Stimulated activated CD4-positive, alpha-beta T cell treated with anti-CD3 and anti-CD28 coated beads, Interleukin-12 subunit alpha, Interleukin-12 subunit beta, amount 100 ng/mL, for 24 hours (primary cell): ENCODE measurements at places on chromosomes 16 and 17.

DNA sequence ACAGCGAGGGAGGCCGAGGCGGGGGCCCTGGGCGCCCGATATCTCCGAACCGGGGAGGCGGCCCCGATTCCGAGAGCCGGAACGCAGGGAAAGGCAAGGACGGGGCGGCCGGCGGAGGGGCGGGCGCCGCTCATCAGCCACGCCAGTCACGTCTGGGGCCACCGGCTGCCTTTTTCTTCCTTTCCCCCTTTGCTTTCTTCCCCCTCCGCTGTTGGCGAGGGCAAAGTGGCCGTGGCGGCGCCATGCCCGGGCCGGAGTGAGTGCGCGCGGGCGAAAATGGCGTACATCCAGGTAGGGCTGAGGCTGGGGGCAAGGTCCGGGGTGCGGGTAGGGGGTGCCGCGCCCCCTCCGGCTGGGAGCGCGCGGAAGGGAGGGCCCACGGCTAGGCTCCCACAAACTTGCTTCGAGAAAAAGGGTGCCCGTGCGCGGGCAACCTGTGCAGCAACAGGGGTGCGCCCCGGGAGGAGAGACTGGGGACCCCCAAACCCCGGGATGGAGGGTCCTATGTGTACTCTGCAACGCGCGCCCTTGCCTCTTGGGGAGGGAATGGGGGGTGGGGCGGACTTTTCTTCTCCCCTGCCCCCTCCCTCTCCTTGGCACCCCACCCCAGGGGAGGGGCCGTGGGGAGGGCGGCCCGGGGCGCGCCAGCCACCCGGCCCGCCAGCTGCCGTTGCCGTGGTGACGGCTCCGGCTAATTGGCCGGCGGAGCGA is 486 bp downstream of the SYT17 start:
- DNase-seq: no peak

DNA sequence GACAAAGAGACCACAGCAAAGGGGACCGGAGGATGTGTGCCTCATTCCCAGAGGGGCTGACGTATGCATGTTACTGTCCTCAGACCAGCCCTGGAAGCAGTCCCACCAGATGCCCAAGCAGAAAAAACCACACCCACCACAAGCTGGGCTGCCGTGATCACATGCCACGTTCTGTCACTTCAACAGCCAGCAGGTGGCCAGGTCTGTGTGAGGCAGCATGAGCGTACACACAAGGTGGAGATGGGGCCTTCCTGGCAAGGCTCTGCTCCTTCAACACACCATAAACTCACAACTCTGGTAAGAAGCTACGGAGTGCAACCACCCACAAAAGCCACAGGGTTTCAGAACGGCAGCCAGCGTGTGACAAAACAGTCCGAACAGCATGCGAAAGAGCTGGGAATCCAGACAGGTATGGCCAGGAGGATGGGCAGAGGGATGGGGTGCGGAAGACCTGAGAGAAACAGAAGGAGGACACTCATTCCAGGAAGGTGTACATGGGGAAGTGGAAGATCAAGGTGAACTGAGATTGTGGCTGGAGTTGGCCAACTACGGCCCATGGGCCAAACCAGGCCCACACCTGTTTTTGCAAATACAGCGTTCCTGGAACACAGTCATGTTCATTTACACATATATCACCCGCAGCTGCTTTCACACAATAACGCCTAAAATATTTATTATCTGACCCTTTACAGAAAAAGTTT is 27.9 kb downstream of the MBTPS1 start:
- DNase-seq: peak; percentile 35

- no peak for DNase-seq
Measured at GRCh38 chr16:4790261-4790660, 2.1 kb upstream of the SEPTIN12 start.

DNA sequence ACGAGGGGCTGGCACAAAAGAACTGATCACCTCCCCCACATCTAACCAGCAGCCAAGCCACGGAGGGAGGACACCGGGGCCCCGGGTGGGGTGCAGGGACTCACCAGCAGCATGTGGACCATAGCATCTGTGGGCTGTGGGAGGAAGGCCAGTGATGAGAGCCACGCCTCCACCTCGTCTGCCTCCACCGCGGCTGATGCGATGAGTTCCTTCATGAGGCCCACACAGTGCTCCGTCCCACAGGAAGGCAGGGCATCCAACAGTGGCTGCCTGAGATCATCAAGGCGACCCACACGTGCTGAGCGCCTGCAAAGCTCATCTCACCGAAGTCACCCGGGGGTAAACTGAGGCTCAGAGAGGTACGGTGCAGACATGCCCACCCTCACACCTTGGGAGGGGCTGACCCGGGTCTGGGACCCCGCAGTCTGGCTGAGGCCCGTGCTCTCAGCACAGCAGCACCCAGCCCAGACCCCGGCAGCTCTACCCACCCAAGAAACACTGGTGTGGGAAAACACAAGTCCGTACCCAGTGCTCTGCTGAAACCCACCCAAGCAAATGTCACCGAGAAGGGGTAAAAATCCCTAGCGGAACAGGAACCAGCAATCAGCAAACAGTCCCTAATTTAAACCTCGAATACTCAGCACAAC is 85.9 kb downstream of the LITAF start:
- DNase-seq: no peak

DNA sequence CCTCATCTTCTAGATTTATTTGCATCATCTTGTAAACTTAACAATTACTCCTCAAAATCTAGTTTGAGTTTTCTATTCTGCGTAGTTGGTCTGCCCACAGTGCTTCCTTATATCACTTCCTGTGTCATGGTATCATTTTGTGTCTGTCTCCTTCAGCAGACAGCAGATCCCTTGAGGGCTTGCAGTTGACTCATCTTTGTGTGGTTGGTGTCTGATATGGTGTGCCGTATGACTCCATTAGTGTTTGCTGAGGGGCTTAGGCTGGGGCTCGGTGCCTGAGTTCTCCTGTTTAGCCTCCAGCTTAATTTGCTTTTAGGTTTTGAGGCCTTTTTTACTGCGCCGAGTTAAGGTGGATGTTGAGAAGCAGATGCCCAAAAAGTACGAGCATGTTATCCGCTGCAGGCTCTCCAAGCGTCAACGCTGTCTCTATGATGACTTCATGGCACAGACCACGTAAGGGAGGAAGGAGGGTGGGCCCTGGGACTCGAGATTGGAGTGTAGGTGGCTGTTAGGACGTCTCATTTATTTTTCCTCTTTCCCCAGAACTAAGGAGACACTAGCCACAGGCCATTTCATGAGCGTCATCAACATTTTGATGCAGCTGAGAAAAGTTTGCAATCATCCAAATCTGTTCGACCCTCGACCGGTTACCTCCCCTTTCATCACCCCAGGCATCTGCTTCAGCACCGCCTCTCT is 16.9 kb downstream of the SRCAP start:
- no peak for DNase-seq

GRCh38 chr17:2071455-2072281 is 16.8 kb downstream of the HIC1 start:
- no peak for DNase-seq

DNA sequence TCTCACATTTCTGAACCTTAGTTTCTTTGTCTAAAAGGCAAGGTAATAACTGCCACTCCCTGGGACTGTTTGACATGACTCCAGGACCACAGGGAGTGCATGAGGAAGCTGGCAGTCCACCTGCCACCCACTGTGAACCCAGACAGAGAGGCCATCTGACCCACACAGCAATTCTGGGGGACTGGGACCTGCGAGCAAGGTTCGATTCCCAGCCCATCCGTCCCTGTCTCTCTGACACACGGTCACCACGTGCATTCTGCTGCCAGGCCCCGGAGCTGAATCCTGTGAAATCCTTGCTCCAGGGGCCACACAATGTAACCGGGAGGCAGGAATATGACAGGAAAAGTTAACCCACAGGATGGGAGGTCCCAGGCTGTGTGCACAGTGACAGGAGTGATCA is 218.8 kb upstream of the FOXF1 start:
- DNase-seq: no peak

GRCh38 chr17:15048381-15048780 is 216.7 kb downstream of the PMP22 start:
- no peak for DNase-seq

- no peak for DNase-seq
Measured at GRCh38 chr17:35981908-35982330, 622 bp upstream of the CCL16 start.

DNA sequence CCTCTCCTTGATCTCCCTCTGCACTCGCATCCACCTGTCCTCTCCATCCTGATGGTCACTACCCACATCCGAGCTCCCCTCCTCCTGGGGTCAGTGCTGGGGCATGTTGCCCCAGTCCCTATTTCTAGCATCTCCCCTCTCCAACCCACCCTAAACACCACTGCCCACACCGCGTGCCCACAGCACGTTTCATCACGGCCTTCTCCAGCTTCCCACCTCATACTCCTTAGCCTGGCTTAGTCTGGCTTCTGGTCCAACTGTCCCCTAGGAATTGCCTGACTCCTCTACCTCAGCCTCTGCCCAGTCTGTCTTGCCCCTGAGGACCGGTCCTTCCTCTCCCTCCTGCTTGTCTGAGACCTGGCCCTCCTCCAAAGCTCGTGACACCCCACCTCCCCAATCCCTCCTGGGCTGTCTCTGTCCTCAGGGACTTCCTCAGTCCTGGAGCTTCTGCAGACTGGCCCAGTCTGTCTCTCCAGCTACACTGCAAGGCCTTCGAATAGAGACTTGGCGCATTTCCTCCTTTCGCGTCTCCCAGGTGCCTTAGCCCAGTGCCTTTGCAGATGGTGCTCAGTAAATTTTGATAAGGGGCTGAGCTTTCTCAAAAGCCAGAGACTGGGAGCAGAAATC is 4.9 kb downstream of the ALOX15 start:
- no peak for DNase-seq

GRCh38 chr16:55496509-55497145 is 12.2 kb upstream of the LPCAT2 start:
- no peak for DNase-seq

- no peak for DNase-seq
Measured at GRCh38 chr16:27243725-27244362, 24.7 kb downstream of the NSMCE1 start.

DNA sequence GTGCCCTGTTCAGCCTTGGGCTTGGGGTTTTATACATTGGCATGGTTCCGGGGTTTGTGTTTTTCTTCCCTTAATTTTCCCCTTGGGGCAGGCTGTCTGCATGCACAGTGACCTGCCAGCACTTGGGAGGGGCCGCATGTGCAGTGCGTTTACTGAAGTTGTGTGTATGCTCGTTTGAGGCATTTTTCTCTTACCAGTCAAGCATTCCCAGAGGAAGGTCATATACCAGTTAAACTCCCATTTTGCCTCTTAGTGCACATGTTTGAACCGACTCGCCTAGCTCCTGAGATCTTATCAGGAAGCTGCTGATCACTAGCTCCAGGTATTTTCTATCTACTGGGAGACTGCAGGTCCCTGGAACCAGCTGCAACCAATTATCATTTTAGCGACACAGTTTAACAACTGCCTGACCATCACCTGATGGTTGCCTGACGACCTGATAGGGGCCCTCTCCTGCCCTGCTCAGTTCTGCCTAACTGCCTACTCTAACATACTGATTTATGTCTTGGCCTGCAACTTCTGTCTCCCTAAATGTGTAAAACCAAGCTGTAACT is 51.4 kb downstream of the MFSD11 start:
- no peak for DNase-seq

- no peak for DNase-seq
Measured at GRCh38 chr16:2848933-2849725, 8.8 kb downstream of the PRSS22 start.

DNA sequence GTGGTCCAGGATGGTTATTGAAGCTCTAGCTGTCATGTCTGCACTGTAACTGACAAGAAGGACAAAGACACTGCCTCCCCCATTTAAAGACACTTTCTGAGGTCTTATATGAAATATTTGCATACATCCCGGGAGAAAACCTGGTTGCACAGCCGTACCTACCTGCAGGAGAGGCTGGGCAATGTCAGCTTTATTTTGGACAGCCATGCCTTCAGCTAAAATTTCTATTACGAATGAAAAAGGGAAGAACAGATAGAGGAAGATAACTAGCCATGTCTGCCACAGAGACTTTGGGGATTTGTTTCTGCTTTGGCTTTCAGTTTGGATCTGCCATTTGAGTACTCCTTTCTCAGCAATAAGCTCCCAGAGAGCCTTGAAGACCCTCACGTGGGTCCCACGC is 19.0 kb downstream of the SLC7A6 start:
- no peak for DNase-seq

DNA sequence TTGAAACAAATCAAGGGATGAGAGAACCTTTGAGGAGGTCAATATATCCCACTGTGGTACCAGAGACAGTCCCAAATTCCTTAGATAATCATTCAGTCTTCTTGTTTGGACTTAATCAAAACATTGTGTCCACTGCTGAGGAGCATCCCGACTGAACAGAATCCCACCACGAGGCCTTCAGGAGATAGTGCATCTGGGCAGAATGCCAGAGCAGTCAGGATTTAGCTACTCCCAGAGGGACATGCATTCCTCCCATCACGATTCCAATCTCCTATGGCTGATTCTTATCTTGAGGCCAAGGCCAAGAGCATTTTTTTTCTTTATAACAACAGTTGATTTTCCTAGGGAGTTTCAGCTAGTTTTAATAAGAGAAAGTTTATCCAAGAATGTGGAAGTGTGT is 87.4 kb upstream of the COX10 start:
- DNase-seq: no peak

- no peak for DNase-seq
Measured at GRCh38 chr17:69047368-69048263, 13.1 kb downstream of the ABCA9 start.

DNA sequence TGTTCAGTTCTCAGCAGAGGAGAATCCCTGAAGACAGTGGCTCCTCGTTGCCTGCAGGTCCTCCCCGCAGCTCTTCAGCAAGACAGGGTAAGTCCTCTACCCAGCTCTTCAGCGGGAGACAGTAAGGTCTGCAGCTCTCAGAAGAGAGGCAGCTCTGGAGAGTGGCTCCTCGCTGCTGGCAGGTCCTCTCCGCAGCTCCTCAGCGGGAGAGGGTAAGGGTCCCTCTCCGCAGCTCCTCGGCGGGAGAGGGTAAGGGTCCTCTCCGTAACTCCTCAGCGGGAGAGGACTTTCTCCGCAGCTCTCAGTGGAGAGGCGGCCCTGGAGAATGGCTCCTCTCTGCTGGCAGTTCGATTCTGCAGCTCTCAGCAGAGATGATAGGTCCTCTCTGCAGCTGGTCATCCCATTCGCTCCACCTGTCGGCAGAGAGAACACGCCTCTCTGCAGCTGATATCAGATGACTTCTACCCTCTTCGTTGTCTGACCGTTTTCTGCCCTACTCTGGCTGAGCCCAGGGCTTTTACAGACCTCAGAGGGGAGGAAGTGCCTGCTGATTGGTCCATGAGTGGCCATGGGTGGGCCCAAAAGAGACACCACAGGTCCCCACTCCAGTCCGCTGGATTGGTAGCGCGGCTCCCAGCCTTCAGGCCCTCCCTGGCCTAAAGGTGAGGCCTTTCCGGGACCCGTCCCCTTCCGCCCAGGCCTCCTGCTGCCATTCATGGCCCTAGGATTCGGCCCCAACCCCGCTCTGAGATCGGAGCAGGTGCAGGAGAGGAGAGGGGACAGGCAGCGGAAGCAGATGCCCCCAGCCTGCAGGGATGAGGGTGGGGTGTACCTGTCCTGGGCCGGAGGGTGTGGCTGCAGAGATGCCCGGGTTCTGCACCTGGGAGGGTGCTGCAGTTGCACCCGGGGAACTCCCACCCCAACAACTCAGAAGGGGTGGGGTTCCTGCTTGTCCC is 11.9 kb upstream of the SHCBP1 start:
- DNase-seq: no peak
